ENCODE measurements at places on chromosomes 3 and 15.

DNA sequence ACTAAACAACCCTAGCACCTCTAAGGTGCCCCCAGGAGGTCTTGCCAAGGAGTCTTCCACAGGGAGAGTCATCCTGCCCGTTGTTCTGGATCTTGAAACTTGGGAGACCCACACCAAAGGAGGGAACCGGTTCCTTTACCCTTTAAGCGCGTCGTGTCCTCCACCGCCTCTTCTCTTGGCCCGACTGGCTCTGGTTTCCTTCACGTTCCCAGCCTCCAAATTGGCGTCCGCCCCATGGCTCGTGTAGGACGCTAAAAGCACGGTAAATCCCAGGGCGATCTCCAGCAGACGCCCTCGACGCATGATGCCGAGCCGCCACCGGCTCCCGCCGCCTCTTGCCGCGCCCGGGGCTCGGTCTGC is 1.1 kb downstream of the FBN1 start:
- DNase-seq: no peak

GRCh38 chr3:186638259-186638658 is 1.9 kb upstream of the FETUB start:
- no peak for DNase-seq

DNA sequence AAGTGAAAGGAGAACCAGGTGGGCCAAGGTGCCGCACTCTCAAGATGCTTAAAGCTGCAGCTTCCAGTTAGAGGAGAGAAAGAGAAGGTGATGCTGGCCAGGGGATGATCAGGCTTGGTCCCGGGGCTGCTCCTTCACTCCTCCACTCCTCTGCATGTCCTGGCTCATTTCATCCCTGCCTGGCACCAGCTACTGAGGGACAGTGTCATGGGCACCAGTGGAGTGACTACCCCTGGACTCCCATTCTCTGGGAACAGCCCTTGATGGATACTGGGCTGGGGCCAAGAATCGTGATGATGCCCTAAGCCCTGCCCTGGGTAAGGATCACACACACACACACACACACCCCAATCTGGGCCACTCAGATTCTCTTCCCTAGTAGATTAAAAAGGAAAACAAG is 243.7 kb downstream of the UACA start:
- no peak for DNase-seq

- DNase-seq: no peak
Observed at GRCh38 chr3:24197809-24198208, 252.7 kb downstream of the NR1D2 start.

DNA sequence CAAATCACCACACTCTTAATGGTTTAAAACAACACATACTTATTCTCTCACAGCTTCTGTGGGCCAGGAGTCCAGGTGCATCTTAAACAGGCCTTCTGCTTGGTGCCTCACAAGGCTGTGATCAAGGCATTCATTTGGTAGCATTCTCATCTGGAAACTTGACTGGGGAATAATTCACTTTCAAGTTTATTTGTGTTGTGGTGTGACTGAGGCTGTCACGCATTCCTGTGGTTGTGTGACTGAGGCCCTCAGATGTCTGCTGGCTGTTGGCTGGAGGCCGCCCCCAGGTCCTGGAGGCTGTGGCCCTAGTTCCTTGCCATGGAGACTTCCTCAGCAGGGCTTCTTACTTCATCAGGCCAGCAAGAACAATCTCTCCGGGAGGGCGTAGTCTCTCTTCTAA is 16.9 kb upstream of the FAM3D start:
- no peak for DNase-seq

- DNase-seq: peak; percentile 63
Observed at GRCh38 chr15:78264304-78265136, at the start of gene DNAJA4. Gene DNAJA4 (plus strand): TSS chr15:78264562. CDS start chr15:78264764, 202 bp downstream.

- peak; percentile 65 for DNase-seq
Observed at GRCh38 chr3:37129871-37130270, 44.5 kb downstream of the LRRFIP2 start.

GRCh38 chr3:34141841-34142337 is 343.5 kb downstream of the PDCD6IP start:
- no peak for DNase-seq

DNA sequence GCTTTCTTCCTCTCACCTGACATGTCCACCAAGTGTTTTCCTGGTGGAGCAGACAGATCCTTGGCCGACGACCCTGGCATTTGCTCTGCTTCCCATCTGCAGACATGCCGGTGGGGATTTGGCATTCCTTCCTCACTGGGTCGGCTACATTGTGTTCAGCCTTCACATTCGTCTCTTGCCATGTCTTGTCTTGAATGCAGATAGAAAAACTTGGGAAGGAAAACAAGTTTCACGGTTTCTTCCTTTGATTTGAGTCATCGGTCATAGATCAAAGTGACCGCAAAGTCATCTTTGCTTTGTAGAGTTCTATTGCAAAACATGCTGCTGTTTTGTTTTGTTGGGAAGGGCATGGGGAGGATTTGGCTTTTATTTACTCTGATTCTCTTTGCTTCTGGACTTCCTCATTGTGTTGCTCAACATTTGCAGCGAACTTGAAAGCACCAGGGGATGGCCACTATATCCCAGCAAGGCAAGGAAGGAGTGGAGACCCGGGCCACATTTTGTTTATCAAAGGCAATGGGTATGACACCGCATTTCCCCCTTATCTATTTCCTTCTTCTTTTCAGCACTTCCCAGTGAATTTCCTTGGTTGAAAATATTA is 321.3 kb downstream of the CACNA2D3 start:
- DNase-seq: no peak

- DNase-seq: no peak
Observed at GRCh38 chr3:125367403-125368230, 7.5 kb downstream of the ZNF148 start.

- no peak for DNase-seq
Observed at GRCh38 chr3:185696039-185696438, 109.9 kb downstream of the SENP2 start.

- DNase-seq: no peak
Observed at GRCh38 chr3:18825665-18826064, 322.6 kb upstream of the KCNH8 start.

DNA sequence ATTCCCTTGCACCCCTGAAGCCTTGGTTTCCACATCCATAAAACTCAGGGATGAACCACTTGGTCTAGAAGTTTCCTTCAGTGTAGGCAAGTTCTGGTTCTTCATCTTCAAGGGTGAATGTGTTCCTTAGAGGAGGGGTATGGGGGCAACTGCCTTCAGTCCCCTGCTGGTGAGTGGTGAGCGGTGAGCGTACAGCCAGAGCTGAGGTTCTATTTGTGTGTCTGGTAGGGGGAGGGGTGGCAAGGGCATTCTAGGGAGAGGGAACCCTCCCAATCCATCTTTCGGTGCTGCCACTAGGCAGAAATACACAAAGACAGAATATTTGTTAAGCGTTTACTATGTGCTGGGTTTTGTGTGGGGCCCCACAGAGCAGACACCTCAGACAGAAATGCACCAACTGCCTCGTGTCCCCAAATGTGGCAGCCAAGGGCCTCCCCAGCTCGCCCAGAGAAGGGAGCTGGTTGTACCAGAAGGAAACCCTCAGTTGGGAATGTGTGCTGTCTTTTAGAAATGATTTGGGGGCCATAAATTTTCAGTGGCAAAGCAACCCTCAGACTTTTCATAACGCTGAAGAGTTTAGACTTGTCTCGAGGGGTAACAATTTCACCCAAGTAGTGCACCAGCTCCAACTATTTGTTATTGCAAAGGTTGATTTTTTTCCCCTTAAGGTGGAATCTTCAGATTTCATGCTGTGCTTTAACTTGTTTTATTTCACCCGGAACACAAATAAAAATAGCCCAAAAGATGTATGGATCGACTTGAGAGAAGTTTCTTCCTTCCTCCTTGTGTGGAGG is 137.6 kb downstream of the FBLN2 start:
- no peak for DNase-seq

GRCh38 chr3:189488241-189488767 is 142.9 kb upstream of the TP63 start:
- no peak for DNase-seq

DNA sequence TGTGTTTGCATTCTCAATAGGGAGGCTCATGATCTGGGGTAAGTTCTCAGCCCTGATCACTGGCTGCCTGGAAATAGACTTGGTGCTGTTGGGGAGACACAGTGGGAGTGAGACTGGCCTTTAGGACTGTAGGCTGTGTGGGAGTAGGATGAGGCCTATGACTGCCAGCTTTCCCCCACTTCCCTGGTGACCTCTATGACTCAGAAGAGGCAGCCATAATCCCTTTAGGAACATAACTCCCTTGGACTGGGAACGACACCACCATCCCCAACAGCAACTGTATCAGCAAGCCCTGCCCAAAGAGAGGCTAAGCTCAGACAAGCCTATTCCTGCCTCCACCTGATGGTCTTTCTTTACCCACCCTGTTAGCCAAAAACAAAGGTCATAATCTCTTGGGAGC is 91.3 kb downstream of the SUCNR1 start:
- no peak for DNase-seq

DNA sequence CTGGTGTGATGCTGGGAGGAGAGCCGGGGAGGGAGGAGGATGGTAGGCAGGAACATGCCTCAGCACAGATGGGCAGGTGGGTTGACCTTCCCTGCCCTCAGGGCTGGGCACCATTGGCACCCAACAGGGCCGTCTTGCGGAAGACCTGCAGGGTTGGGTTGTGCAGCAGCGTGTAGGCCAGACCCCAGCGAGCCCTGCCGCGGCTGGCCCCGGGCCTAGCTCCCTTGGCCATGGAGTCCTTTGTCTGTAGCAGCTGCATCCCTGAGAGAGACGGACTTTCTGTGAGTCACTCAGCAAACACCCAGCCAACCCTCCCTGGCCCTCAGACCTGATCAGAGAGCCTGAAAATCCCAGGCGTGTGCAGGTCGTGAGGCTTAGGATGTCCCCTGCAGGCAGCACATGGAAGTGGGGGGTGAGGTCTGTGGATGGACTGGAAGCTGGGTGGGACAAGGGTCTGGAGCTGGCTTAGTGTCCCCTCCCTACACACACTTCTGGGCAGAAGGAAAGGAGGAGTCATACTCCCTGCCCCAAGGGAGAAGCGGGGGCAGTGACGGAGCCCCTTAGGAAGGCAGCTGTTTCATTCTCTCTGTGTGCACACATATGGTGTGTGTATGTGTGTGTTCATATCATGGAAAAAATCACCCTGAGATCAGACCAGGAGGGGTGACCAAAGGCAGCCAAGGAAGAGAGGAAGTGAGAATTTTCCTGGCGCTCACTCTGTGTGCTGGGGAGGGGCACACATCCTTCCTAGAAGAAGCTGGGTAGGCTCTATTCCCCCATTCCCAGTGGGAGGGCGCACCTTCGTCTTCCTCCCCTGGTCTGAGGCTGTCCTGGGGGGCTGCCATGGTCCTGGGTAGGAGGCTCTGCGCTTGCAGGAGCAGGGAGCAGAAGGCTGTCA is 6.7 kb downstream of the ISLR start:
- DNase-seq: no peak

DNA sequence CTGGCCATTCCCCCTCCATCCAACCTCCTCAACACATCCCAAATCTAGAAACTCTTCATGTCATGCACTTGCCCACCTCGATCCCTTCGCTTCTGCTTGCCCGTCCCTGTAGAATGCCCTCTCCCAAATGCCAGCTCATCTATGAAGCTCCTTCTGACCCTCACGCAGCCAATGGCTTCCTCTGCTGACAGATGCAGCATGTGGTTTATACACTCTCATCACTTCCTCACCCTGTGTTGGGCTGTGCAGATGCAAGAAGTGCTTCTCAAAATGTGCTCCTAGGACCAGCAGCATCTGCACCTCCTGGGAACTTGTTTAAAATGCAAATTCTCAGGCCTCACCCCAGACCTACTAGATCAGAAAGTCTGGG is 51.7 kb downstream of the SEMA5B start:
- DNase-seq: no peak

GRCh38 chr3:118080889-118081288 is 953.8 kb downstream of the IGSF11 start:
- DNase-seq: no peak

DNA sequence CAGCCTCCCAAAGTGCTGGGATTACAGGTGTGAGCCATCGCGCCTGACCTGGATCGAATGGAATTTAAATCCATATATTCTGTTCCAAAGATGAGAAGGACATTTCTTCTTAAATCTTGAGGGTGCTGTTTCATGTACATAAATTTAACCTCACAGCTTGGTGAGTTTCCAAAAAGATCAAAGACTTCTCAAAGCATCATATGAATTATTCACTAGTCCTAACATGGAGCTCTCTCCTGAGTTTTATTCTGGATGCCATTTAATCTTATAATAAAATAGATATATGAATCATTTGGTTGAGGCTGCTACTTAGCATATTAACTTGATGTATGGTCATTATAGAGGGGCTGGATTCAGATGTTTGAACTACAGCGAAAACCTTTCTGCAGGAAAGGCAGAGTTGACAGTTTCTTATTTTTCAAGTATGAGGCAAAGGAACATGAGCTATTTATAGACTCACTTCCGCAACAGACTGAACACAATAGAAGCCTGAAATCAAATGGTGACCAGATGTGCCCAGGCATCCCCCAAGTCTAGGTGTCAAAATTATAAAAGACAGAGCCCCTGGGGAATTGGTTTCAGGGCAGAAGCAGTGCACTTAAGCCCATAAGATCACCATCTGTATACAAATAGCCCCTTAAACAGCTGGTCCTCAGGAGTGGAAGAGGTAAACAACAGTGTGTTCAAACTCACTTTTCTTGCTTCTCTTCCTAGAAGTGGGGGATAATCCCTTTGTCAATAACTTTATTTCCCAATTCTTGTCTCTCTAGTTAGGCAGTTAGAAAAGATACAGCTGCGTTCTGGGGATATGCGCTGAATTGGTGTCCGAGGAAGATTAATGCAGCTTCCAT is 29.7 kb downstream of the STARD9 start:
- DNase-seq: no peak

GRCh38 chr3:33061782-33062181 is 35.2 kb downstream of the GLB1 start:
- no peak for DNase-seq

- DNase-seq: no peak
Observed at GRCh38 chr3:155656466-155656865, 88.4 kb downstream of the PLCH1 start.

GRCh38 chr3:75737831-75738493 is 47.4 kb downstream of the ZNF717 start:
- DNase-seq: no peak

GRCh38 chr3:195738274-195739044 is 17.7 kb downstream of the MUC20 start:
- no peak for DNase-seq

DNA sequence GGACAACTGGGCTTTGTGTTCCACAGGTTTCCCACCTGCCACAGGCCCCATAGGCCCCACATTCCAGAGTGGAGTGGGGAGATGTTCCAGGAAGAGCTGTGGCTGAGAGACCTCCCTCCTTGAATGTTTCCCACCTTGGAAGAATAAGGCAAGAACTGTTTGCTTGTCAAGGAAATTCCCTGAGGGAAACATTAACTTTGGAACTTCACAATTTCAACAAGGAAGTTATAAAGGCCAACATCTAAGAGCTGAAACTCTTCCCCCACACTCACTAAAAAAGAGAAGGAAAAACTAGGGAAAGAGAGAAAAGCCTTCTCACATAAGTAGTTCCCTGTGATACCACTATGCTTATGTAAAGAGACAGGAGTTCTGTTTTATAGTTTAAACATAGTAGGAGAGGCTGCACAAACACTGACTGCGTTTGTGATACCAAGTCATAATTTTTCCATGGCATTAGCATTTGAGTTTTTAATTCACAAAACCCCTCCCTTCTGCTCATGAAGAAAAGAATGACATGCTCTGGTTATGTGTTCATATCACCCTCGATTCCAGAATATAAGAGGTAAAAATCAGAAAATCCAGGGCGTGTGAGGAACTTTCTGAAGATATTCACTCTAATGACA is 39.8 kb upstream of the SPRED1 start:
- no peak for DNase-seq
